ENCODE measurements at places on chromosomes 12 and 14. TPM values are rescaled to one million over a fixed set of nuclear protein-coding genes. Genes with fewer than 3 reads are reported as not detected.
A peak's percentile ranks its signal among the peaks of the same experiment; 100 is the strongest.

C12orf56 gene
- 2.3 TPM for total RNA-seq

DNA sequence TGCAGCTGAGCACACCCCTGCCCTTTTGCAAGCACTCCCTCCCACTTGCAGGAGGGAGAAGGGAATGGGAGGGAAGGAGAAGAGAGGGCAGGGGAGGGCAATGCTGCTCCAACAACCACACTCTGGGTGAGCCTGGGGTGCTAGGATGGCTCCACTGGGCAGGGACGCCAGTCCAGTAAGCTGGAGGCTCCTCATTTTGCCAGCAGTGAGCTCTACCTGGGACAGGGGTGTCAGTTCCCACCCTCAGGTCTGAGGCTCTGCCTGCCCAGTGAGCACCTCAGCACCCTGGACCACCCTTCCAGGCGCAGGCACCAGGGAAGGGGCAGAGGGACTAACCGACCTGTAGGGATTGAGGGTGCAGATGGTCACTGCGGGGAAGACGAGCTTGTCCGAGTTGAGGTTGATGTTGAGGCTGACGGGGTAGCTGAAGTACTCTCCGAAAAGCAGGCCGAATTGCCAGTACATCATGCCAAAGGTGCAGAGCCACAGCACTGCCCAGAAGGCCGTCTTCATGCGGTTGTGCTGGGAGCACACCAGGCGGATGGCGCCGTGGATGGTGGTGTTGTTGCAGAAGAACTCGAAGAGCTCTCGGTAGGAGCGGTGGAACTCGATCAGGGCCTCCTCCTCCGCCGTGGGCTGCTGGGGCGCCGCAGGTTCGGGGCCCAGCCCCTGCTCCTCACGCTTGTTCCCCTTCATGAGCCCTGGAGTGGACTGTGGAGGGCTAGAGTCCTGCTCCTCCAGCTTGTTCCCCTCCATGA lies 1.2 kb downstream of the SCNN1A start:
- DNase-seq, result no peak

DNA sequence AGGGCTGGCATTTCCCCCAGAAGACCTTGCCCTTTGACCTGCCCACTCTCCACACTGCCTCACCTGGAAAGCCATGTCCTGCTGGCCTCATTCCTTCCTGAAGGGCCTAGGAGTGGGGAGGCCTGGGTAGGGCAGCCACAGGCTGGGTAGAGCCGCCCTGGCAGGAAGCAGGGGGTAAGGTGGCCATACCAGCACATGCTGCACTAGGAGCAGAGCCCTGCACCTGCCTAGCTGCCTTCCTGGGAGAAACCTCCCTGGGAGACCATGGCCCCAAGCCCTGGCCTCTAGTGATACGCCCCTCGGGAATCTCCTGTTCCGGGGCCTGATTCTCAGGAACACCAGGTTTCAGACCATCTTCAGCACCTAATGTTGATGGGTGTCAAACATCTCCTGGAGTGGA lies 65.8 kb downstream of the TSPAN11 start:
- no peak for DNase-seq

GPD1 gene
- total RNA-seq, result 1.7 TPM

- no peak for DNase-seq
These were observed 276.0 kb downstream of the ADGRD1 start for GRCh38 chr12:131229426-131230339.

DNA sequence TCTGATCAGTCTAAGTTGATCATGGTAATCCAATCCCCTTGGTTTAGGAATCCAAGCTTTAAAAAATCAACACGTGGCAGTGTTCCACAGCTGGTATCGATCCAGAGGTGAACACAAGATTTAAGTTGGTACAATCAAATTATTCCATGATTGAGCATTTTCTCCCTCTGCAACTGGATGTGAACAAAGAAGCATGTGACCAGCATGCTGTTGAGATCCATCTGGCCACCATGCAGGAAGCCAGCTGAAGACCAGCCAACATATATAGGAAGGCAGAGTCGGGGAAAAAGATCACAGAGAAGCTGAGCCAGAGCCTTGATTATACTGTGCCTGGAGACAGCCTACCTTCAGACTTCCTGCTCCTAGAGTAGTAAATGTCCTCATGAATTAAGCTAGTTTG lies 158.3 kb downstream of the SEC23A start:
- DNase-seq, result peak; percentile 44

- DNase-seq, result no peak
These were observed 46.7 kb downstream of the PDE3A start for GRCh38 chr12:20415028-20415427.

GRCh38 chr14:68522510-68523325 lies 270.1 kb downstream of the ZFP36L1 start:
- DNase-seq, result no peak

- no peak for DNase-seq
These were observed 58.8 kb downstream of the AEBP2 start for GRCh38 chr12:19498099-19498498.

EML1 gene
- total RNA-seq, result 26.8 TPM

- no peak for DNase-seq
These were observed 278.3 kb downstream of the ALG10 start for GRCh38 chr12:34300376-34301250.

WNT1 gene
- total RNA-seq, result not detected

IFT81 gene
- total RNA-seq, result 49.3 TPM

GRCh38 chr14:52694761-52695480 lies 437 bp downstream of the ERO1A start:
- peak; percentile 32 for DNase-seq
